ENCODE measurements at places on chromosomes 7 and 10.

DNA sequence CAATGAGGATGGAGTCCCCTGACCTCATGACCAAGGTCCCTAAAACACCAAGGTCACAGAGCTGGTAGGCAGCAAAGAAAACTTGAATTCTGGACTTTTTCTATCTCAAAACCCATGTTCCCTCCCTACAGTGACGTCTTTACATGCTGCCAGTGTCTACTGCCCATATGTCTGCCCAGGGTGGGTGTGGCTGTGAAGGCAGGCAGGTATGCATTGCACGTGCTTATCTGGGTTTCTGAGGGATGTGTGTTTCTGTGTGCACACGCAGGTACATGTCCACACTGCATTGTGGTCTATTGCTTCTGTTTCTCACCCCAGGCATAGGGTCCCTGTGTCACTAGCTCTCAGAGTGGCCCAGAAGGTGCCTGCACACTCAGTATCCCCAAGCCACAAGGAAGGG lies 13.5 kb downstream of the ATP6V1F start:
- no peak for DNase-seq

DNA sequence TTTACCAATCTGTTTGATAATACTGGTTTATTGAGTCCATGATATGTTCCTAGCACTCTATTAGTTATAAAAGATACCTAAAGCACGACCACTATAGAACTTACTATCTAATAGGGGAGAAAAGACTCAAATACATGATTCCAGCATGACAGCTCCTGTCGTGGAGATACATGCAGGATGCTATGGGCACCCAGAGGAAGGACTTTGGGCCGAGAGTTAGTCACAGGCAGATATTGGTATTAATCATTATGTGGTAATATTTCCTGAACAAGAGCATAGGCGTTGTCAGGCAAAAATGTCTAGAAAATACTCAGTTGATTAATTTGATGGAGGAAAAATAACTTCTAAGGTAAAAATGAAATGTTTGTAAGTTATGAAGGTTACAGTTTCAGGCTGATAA lies 31.8 kb downstream of the CNNM2 start:
- no peak for DNase-seq

DNA sequence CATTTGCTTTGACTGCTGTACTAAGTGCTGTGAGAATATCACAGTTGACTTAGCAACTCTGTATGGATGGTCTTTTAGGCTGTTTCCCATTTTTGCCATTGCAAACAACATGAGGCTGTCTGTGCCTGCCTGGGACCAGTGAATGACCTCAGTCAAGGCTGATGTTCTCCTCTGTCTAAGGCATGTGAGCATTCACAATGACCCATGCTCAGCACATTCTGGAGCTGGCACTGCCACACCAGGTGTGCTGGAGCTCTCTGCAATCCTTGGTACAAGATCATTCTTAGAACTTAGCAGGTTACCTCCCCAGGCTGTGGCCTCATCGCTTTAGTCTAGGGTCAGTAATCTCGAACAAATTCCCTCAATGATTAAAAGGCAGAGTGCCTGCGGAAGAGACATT lies 61.9 kb downstream of the SH3PXD2A start:
- DNase-seq, result no peak

- DNase-seq, result no peak
These were observed 342.5 kb downstream of the PTEN start for GRCh38 chr10:88205842-88206446.

DNA sequence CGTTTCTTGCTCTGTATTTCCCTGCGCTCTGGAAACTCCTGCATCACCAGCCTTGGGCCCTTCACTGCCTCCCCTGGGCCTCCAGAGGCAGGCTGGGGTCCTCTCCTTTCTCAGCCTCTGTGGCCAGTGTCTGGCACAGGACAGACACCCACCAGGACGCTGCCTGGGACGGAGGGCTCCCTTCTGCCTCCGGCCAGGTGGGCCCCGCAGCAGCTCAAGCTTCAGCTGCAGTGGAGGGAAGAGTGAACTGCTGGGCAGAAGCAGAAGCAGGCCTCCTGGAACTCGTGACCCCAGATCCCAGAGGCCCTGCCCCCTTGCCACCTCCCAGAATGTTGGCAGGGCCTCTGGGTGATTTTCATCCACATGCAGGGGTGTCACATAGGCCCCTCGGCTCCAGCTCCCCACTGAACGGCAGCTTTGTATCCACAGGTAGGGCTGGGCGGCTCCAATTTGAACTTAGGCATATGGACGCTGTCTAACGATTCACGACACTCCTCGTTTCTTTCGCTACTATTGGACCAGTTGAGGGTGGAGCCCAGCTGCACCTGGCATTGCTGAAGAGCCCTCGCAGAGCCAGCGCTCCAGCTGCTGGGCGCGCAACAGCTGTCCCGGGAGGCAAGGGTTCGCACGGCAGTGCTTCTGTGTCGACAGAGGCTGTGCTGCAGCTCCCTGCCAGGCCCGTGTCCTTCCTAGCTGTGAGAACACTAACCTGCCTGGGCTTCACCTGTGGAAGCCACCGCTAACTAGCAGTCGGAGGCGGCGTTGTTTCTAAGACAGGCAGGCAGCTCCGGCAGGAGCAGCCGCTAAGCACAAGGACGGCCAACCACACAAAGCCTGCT lies 18.4 kb upstream of the GPR146 start:
- DNase-seq, result no peak

GRCh38 chr7:132141109-132141508 lies 435.2 kb downstream of the PLXNA4 start:
- no peak for DNase-seq

- DNase-seq, result peak; percentile 41
These were observed 118.1 kb upstream of the LYZL2 start for GRCh38 chr10:30747633-30748032.

Data from hepatic stellate cell (primary cell).